NCI-H2029 treated with DMSO at 0.1 percent for 48 hours (cell line): ENCODE measurements at places on chromosomes 7 and 10.

- DNase-seq, result no peak
Observed at GRCh38 chr7:158745057-158745715, 40.6 kb upstream of the NCAPG2 start.

DNA sequence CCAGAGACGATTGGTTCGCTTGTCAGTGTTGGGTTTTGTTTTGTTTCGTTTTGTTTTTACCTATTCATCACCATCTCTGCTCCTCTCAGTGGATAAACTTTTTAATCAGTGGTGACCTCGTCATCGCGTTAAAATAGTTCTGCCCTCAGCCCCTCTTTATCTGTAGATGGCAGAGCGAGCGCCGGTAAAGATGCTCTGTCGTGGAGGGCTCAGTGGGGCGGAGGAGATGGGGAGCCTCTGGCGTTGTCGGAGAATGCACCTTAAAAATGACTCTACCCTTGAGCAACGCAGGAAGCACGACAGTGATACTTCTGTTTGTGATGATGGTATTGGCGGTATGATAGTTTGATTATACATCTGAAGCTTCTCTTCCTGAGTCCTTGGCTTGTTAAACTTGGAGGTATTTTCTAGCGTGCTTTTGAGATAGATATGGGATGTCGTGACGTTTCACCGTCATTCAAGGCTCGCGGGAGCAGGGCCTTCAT, 554 bp downstream of the CSGALNACT2 start:
- DNase-seq, result no peak

DNA sequence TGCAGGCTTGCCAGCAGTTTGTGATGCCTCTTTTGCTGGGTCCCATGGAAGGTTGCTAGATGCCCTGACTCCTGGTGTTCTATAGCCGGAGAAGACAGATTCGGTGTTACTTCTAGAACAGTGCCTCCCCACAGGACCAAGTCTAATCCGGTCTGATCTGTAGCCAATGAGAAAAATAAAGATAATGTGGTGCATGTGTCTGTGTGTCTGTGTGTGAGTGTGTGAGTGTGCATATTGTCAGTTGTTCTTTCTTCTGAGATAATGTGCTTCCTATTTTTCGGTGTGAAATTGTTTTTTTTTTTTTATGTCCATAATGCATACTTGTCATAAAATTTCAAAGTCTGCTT, 29.7 kb upstream of the ZNRF2 start:
- no peak for DNase-seq

DNA sequence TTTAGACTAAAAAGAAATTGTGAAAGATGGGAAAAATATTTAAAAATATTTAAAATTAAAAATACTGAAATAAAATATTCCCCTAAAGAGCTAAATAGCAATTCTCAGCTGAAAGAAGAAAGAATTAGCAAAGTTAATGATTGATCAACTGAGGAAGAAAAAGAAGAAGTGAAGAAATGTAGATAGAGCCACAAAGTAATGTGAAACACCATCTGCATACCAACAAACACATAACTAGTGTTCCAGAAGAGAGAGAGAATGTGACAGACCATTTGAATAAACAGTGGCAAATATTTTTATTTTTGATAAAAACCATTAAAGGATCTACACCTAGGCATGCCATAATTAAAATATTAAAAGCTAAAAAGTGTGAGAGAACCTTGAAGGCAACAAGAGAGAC, 784.5 kb upstream of the ZWINT start:
- no peak for DNase-seq

- DNase-seq, result no peak
Observed at GRCh38 chr7:17301471-17302456, 3.3 kb downstream of the AHR start.

- no peak for DNase-seq
Observed at GRCh38 chr10:1154531-1155295, 98.5 kb downstream of the WDR37 start.

- no peak for DNase-seq
Observed at GRCh38 chr10:87935290-87936141, 72.1 kb downstream of the PTEN start.

- DNase-seq, result no peak
Observed at GRCh38 chr10:58513188-58514110, 777 bp downstream of the BICC1 start.

GRCh38 chr10:101032637-101033224, 1.7 kb downstream of the SFXN3 start:
- no peak for DNase-seq

DNA sequence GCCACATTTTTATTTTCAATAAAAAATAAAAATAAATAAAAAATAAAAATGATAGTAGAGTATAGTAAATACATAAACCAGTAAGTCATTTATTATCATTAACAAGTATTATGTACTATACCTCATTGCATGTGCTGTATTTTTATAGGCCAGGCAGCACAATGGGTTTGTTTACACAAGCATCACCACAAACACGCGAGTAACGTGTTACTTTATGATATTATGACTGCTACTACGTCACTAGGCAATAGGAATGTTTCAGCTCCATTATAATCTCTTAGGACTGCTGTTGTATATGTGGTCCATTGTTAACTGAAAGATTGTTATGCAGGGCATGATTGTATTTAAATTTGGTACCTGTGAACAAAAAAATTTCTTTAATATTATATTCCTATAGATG, 20.8 kb upstream of the SDHAF3 start:
- DNase-seq, result no peak

- DNase-seq, result no peak
Observed at GRCh38 chr7:89837515-89837914, 316.8 kb upstream of the STEAP1 start.
